ENCODE measurements at places on chromosomes 13 and 19.

DNA sequence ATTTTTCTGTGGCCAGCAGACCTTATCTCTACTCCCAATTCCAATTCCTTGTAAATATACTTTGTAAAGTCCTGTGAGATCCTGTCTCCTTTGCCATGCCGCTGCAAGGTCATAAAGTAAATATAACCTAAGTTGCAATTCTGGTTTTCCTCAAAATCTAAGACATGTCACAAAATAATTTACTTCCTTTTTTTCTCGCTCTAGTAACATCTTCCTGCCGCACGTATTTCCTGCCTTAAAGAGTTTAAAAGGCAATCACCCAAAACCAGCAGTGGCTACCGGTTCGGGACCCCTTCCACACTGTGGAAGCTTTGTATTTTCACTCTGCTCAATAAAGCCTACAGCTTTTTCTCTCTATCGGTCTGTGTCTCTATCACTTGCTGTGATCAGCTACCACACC lies 832.0 kb upstream of the SLITRK5 start:
- DNase-seq, result no peak

- DNase-seq, result no peak
Observed at GRCh38 chr13:45413826-45414307, 4.3 kb downstream of the SLC25A30 start.

- no peak for DNase-seq
Observed at GRCh38 chr13:80054806-80055205, 286.1 kb downstream of the SPRY2 start.

GRCh38 chr19:51676566-51677083 lies 16.5 kb upstream of the SPACA6 start:
- peak; percentile 57 for DNase-seq

- peak; percentile 97 for DNase-seq
Observed at GRCh38 chr13:102394158-102395053, 7.4 kb downstream of the FGF14 start.

GRCh38 chr19:41981724-41982123 lies 12.3 kb downstream of the ATP1A3 start:
- DNase-seq, result no peak

DNA sequence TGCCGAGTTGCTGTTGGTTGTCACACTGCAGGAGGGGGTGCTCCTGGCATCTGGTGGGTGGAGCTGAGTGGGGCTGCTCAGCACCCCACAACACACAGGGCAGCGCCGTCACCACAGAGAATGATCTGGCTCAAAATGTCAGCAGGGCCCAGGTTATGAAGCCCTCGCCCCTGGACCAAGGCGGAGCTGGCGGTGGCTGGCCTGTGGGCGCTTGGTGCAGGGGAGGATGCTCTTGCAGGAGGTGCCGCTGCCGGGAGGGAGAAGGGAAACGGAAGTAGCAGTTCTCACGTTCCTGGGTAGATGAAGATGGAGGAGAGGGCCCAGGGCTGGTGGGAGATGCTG lies 14.2 kb upstream of the LENG8 start:
- no peak for DNase-seq

DNA sequence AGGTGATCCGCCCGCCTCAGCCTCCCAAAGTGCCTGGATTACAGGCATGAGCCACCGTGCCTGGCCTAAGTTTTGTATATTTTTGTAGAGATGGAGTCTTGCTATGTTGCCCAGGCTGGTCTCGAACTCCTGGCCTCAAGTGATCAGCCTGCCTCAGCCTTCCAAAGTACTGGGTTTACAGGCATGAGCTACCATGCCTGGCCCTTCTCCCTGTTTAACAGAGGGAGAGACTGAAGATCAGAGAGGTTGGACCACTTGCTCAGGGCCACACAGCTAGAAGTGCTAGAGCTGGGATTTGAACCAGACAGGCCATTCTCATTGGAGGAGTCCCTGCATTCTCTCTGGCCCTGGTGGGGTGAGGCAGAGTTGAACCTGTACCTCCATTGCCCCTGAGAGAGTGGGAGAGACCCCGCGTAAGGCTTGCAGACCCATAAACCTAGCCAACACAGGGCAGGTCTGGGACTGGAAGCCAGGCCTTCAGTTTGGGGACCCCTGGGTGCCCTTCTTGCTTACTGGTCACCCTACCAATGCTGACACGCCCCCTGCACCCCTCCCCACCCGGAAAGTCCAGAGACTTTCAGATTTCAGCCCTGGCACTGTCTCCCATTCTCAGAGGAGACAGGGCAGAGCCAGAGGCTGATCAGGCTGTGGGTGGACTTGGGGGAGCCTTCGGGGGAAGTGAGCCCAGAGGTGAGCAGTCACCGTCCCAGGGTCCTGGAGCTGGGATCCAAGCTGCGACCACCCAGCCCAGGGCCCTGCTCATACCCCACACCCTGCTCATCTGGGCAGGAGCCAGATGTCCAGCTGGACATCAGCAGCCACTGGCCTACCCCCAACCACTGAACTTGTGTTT lies 13.3 kb downstream of the TTYH1 start:
- DNase-seq, result no peak

DNA sequence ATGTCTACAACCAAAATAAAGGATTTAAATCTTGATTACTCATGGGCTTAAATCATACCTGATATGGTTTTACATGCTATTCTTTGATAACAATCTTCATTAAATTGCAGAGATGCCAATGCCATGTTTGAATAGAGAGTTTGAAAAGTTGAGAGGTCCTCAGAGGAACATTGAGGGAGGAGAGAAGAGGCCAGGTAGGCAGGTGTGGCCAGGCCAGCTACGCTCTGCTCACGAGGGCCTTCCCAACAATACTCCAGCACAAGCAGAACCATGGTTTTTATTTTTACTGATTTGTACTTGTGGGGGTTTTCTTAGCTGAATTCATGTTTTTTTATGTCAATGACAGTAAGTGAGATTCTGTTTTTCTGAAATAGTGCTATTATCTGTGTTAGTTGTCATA lies 158.1 kb upstream of the RFC3 start:
- DNase-seq, result no peak

GRCh38 chr19:17075864-17076542 lies 426 bp downstream of the MYO9B start:
- DNase-seq, result peak; percentile 38

Data from activated CD4-positive, alpha-beta T cell treated with anti-CD3 and anti-CD28 coated beads, Interleukin-2, amount 50 U/mL, for 16 hours (primary cell).